Activated CD4-positive, CD25-positive, alpha-beta regulatory T cell treated with anti-CD3 and anti-CD28 coated beads, Interleukin-2, amount 50 U/mL, for 72 hours (primary cell): ENCODE measurements at places on chromosomes 12 and 14.

- DNase-seq = no peak
Observed at GRCh38 chr12:5102261-5102789, 58.6 kb downstream of the KCNA5 start.

GRCh38 chr14:100734031-100734990 is 7.6 kb downstream of the DLK1 start:
- DNase-seq = no peak

DNA sequence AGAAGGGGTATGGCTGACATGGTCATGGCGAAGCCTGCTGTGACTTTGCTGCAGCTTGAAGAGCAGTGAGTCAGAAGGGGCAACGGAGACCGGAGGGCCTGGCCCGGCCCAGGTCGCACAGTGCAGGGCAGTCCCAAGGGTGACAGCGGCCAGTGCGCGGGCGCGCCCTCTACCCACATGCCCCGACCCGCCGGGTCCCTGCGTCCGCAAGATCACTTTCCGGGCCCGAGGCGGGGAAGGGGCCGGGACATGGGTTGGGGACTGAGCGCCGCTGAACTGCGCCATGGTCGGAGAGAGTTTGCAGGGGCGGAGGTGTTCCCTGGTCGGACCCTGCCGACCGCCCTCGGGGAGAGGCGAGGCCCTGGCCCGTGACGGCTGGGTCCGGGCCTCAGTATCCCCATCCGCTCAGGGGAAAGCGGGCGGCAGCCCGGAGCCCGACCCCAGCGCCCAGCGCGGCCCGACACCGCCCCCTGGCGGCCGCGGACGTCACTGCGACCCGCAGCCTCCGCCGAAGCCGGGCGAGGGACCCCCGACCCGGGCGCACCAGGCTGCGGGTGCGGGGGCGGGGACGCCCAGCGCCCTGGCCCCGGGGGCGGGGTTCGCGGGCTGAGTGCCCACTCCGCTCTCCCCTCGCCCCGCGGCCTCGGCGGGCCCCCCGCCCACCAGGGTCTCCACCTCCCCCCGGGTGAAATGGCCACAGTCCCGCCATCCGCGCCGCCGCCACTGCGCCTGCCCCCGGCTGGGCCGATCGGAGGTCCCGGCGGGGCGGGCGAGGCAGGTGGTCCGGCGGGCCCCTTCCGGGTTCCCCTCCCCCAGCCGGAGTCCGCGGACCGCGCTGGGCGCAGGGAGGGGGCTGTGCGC is 7.2 kb upstream of the ANKRD9 start:
- peak; percentile 77 for DNase-seq

DNA sequence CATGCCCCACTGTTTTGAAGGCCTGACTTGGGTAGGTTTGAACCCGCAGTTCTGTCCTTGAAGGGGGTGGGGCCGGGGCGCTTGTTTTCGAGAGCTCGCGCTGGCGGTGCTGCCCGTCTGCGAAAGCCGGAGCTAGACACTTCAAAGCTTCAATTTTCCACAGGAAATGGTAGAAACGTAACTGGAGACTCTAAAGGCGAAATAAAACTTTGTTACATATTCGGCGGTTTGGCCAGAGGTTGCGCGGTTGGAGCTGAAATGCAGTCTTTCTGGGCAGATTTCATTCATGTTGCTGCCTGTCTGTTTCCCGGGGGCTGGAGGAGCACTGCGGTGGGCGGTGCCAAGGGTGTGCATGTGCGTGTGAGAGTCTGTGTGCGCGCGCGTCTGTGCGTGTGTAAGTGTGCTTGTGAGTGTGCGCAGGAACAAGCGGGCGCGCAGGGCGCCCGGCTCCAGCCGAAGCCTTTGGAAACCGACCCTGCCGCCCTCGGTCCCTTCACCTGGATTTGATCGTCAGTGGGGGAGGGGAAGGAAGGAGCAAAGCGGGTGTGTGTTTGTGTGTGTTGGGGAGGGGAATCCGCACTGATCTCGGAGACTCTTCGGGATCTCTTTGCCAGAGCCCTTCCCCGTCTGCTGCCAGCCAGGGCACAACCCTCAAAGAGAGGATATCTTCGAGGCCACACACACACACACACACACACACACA is 227.7 kb upstream of the CRY1 start:
- DNase-seq = peak; percentile 65

DNA sequence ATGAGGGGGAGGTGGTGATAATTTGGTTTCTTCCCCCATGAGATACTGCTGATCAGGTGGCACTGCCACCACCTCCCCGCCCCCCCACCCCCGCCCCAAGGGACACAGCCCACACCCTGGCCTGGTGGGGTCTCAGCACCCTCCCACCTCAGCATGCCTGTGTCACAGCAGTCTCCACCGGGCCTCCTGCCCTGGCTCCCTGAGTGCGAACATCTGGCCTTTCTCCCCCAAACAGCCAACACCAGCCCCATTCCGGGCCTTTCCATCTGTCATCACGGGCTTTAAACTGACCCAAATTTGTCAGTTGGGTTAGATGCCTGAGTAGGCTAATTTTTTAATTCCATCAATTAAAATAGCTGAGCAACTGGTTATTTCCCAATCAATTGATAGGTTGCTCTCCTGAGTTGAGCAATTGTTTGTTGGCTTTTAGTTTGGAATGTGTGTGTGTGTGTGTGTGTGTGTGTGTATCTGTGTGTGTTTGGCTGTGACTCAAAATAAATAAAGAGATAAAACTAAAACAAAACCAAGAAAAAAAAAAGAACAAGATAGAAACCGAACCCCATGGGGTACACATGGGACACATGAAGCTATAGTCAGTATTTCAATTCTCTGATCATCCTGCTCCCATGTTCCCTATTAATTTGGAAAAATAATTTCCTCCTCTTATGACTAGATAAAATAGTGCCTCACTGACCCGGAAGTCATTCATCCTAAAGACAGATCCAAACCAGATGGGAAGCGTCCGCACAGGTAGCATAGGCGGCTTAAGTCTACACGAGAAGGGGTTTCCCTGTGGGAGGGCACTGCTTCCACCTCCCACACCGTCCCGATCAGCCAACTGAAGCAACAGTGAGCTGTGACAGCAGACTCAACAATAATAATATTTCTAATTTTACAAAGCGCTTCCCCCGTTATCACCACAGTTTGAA is 7.4 kb downstream of the SERPINA12 start:
- no peak for DNase-seq

DNA sequence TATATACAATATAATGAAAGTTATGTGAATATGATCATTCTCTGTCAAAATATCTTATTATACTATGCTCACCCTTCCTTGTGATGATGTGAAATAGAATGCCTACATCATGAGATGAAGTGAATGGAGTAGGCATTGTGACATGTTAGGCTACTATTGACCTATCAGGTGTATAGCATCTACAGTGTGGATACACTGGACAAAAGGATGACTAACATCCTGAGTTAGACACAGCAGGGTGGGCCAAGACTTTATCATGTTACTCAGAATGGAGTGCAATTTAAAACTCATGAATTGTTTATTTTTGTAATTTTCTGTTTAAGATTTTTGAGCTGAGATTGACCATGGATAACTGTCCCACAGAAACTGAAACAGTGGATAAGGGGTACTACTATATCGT is 53.4 kb upstream of the NAV3 start:
- DNase-seq = no peak

DNA sequence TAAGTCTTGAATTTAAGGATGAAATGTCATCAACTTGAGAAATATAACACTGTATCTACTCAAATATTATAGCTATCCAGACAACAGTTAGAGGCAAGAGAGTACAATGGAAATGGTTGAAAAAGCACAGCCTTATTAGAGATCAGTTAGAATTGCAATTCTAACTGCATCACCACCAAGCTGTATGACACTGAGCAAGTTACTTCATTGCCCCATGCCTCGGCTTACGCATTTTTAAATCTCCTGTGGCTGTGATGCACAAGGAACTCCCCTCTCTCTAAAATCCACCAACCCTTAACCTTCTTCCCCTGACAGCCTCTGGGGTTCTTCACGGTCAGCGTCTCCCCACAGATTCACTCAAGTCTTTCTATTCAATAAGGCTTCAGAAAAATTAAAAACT is 75.1 kb downstream of the MED13L start:
- no peak for DNase-seq

GRCh38 chr14:67232066-67232465 is 9.2 kb upstream of the PALS1 start:
- DNase-seq = no peak

GRCh38 chr14:104206281-104206904 is 68.0 kb downstream of the KIF26A start:
- DNase-seq = no peak

- no peak for DNase-seq
Observed at GRCh38 chr12:94621662-94622359, 28.5 kb downstream of the TMCC3 start.

GRCh38 chr12:113286712-113287111 is 48.2 kb downstream of the SLC8B1 start:
- DNase-seq = no peak

DNA sequence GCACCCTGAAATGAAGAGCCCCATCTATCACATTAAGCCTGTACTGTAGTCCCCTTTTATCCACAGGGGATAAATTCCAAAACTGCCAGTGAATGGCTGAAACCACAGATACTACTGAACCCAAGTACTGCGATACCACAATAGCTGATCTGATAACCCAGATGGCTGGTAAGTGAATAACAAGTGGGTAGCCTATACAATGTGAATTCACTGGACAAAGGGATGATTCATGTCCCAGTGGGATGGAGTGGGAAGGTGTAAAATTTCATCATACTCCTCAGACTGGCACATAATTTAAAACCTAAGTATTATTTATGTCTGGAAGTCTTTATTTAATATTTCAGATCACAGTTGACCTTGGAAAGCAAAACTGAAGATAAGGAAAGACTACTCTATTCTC is 201.3 kb downstream of the GPHN start:
- DNase-seq = no peak

DNA sequence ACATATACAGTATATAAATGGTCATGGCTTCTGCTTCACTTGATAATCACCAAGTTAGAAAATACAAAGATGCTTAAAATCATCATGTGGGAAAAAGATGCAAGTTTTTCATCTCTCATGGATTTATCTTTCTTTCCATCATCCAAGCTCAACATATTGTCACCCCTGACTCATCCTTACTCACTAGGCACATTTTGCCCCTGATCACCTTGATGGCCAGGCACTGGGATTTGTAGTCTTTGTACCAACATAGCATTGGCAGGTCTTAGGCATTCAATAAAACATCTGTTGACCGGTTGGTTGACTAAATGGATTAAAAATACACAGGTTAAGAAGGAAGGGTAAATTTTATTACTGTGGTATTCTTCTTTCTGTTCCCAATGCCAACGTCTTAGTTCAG is 28.1 kb downstream of the KLHDC2 start:
- DNase-seq = no peak
